ENCODE measurements at places on chromosomes 11 and 22.

GRCh38 chr11:14973621-14974514 is 1.7 kb upstream of the CALCA start:
- DNase-seq: no peak

DNA sequence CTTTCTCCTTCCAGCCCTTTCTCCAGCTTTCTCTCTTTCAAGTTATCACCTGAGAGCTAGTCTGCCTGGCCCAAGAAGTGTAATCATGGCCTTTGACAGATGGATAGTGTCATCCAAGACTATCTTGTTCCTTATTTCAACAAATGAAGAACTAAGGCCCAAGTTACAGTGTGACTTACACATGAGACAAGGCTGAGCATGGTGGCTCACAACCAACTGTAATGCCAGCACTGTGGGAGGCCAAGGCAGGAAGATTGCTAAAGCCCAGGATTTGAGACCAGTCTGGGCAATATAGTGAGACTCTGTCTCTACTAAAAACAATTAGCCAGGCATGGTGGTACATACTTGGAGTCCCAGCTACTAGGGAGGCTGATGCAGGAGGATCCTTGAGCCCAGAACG is 3.7 kb upstream of the RANGAP1 start:
- DNase-seq: no peak

DNA sequence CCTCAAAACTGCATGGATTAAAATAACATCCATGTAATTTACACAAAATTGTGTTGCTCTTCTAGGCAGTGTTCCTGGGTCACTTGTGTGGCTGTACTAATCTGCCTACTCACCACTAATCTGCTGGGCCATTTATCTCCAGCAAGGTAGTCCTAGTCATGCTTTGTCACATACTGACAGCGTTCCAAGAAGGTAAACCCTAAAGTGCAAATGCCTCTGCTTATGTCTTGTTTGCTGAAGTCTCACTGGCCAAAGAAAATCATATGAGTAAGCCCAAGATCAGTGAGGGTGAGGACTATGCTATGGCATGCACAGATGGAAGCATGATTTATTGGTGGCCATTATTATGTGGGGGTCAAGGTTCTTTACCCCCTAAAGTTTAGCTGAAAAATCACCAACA is 630.2 kb upstream of the LUZP2 start:
- no peak for DNase-seq

- no peak for DNase-seq
Observed at GRCh38 chr22:44441401-44442185, 56.4 kb downstream of the RTL6 start.

DNA sequence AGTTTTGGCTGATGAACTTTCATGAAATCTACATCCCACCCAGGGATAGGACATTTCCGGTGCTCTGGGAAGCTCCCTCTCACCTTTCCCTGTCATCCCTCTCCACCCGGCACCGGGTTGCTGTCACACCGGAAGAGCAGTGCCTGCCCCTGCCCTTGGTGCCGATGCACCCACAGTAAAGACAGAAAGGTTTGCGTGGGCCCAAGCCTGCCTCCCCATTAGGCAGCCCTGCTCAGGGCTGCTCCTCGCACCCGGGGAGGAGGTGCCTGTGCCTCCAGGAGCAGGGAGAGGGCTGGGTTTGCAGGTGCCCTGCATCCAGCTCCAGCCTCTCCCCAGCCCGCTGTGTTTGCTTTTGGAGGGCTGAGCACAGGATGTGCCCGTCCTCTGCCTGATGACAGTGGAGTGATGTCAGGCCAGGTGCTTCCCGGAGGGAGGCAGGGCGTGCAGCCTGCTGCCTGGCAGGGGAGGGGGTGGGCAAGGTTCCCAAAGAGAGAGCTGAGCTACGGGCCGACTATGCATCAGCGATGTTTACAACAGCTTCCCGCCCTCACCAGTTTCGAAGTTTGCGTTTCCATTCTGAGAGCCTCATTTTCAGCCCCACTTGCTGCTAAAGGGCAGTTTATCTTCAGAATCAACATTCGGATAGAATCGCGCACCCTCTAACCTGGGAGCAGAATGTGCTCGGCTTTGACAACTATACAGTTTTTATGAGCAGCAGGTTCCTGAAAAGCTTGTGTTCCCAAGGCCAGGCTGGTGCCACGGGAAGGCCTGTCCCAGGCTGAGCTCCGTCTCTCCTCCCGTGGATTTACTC is 83.2 kb upstream of the CLDN5 start:
- DNase-seq: peak; percentile 94

DNA sequence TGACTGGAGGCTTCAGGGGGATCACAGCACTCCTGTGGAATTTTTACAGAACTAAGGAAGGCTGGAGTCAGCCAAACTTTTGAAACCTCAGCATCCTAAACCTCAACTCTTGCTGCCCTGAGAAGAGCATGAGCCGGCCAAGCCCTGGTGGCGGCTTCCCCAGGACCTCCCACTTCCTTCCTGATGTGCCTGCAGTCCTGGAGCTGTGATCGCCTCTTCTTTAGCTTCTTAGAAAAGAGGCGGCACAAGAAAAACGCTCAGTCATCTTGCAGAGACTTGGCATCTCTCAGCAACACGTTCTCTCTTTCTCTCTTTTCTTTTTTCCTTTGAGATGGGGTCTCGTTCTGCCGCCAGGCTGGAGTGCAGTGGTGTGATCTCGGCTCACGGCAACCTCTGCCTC is 40.4 kb upstream of the AMPD3 start:
- DNase-seq: no peak

GRCh38 chr22:25449781-25450317 is 114.6 kb upstream of the GRK3 start:
- no peak for DNase-seq

DNA sequence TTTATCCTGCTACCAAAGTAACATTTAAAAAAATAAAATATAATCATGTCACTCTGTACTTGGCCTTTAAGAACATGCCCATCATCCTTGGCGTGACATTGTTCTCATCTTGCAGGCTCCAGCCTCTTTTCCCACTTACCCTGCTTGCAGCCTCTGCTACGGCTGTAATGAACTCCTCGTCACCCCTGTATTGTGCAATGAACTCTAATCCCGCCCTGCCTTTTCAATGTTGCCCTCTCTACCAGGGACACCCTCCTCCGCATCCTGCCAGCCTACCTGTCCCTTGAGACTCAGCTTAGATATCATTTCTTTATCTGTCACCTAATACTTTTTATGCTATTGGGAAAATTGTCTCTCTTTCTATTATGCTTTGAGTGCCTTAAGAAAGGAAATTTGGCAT is 12.6 kb upstream of the MMP20 start:
- DNase-seq: no peak

- no peak for DNase-seq
Observed at GRCh38 chr11:35192347-35192746, 53.4 kb downstream of the CD44 start.

- peak; percentile 12 for DNase-seq
Observed at GRCh38 chr11:129846508-129847335, 31.1 kb downstream of the TMEM45B start.

DNA sequence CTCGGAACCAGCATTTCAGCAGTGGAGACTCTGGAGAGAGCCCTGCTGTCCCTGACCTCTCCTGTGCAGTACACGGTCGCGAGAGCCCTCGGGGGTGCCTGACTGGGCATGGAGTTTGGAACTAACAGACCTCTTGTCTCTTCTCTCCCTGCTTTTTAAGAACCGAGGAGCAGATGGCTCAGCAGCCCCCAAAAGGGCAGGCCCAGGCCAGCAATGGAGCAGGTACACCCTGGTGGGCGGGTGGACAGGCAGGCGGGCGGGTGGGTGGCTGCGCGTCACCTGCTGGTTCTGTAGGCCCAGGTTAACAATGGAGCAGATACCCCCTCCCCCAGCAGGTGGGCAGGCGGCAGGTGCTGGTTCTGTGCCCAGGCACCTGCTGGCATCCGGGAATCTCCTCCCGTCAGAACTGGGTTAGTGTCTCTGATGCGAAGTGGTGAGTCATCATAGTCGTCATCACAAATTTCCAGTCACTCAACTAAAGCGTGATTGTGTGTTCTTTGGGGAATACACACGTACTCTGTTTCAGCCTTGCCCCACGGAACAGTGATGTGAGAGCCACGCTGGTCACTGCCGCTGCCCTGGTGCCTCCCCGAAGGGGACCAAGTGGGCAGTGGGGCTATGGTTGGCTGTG is 41.1 kb downstream of the GRAMD4 start:
- DNase-seq: peak; percentile 84

- DNase-seq: no peak
Observed at GRCh38 chr11:17277024-17277584, 565 bp downstream of the NUCB2 start.

DNA sequence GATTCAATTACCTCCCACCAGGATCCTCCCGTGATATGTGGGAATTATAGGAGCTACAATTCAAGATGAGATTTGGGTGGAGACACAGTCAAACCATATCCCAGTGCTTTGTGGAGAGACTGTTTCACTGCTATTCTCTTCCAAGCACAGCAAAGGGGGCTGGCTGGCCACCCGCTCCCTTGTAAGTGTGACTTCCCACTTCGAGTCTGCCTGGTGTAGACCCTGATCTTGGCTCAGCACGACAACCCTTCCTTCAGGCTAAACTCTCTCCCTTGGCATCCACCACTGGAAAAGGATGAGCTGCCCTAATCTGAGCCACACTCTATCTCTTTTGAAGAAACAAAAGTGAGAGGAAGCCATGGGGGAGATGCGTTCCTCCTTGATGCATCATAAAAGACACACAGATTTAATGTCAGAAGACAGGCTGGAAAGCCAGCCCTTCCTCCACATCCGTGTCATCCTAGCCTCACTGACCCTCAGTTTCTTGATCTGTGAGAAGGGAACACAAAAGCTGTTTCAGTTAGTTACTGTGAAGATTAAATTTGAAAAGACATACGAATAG is 64.7 kb upstream of the CDON start:
- DNase-seq: no peak

DNA sequence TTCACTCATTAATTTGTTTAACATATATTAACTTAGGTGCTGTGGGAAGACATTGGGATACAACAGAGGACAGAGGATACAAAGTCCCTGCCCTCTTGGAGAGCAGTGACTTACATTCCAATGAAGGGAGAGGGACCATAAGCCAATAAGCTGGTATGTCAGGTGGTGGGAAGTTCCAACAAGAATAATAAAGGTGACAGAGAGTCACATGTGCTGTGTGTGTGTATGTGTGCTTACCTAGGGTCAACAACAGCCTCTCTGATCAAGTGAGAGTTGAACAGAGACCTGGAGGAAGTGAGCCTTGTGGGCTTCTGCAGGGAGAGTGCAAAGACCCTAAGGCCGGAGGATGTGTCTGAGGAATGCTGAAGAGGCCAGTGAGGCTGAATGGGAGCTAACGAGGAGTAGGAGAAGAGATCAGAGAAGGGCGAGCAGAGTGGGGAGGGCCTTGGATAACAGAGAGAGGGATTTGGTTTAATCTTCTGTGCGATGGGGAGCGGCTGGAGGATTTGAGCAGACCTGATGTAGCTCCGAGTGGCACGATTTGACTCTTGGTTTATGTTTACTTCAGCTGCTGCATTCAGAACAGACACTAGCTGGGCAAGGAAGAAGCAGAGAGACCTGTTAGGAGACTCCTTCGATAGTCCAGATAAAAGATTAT is 35.3 kb downstream of the MAP6 start:
- DNase-seq: no peak

- no peak for DNase-seq
Observed at GRCh38 chr11:57001674-57002401, 13.1 kb downstream of the OR5AK2 start.

DNA sequence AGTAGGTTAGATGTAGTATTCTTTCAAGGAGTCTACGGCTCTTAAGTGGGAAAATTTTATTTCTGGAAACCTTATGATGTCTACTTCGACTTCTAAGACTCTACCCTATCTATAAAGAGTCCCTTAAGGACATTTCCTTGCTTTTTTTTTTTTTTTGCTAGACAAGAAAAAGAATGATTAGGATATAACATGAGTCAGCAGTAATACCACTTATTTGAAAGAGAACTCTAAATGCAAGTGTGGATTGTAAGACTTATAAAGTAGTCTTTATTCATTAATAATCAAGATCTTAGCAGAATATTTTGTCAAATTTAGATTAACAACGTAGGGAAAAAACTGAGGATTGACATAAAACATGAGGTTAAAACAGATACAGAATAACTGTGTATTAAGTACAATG is 71.0 kb downstream of the DKK3 start:
- DNase-seq: no peak

GRCh38 chr11:80495116-80495515 is 1054.3 kb upstream of the TENM4 start:
- no peak for DNase-seq

DNA sequence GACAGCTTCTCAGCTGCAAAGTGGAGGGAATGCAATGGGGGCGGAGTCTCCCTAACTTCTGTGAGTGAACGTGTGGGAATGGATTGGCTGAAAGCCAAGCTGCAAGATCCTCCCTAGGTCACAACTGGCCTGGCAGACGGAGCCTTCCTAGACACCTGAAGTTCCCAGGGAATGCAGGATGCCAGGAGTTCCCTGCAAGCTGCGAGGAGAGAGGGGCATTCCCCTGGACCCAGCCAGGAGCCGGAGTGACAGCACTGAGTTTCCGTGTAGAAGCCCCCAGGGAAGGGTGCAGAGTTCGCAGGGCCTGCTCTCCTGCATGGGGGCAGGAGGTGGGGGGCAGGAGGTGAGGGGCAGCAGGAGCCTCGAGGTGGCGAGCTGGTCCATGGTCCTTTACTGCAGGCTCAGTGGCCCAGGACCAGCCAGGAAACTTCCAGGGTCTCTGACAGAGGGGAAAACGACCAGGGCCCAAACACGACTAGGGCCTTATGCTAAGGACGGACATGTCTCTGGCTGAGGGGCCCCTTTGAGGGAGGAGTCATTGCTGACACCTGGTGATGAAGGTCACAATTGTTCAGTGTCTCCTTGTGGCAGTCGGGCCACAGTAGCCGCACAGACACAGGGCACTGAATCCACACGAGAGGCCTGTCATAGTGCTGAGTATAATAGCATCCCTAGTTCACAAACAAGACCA is 141.4 kb downstream of the FBXO7 start:
- DNase-seq: no peak

GRCh38 chr11:121465709-121466062 is 12.9 kb upstream of the SORL1-AS1 start:
- no peak for DNase-seq

DNA sequence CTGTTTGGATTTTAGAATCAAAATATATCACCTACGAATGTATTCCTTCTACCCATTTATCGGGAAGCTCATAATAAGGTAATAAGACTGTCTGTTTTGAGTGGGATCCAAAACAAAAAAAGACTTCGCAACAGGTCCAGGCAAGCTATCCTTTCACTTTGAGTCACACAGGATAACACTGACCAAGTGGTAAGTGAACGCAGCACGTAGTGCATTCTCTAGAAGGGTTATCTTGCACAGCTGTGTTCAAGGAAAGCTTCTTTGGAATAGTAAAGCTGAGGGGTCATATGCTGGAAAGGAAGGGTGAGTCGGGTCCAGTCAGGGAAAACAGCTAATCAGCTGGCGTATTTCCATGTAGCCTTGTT is 22.3 kb upstream of the NRGN start:
- no peak for DNase-seq

DNA sequence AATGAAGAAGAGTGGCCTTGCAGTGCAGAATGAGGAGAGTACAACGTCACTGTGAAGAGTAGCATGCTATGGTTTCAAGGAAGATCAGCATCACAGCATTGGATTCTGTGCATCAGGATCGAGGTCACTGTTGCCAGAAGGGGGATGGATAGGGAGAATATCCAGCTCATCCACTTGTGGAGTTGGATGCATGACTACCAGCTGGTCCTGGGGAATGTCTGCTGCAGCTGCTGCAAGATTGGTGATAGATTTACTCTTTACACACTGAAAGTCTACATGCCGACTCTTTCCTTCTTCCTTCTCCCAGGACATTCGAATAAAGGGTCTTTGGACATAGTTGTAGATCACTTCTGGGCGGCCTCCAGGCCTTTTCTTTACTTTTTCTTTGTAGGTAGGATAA is 74.3 kb downstream of the BTBD10 start:
- no peak for DNase-seq

- no peak for DNase-seq
Observed at GRCh38 chr22:44879301-44879680, 126.9 kb downstream of the ARHGAP8 start.

- DNase-seq: peak; percentile 13
Observed at GRCh38 chr22:20783844-20784723, 10.2 kb downstream of the SERPIND1 start.

All from COR-L47 (cell line).